Stimulated activated CD4-positive, alpha-beta T cell treated with anti-CD3 and anti-CD28 coated beads, Interleukin-4, amount 100 ng/mL, for 1 hour (primary cell): ENCODE measurements at places on chromosomes 2 and 18.

DNA sequence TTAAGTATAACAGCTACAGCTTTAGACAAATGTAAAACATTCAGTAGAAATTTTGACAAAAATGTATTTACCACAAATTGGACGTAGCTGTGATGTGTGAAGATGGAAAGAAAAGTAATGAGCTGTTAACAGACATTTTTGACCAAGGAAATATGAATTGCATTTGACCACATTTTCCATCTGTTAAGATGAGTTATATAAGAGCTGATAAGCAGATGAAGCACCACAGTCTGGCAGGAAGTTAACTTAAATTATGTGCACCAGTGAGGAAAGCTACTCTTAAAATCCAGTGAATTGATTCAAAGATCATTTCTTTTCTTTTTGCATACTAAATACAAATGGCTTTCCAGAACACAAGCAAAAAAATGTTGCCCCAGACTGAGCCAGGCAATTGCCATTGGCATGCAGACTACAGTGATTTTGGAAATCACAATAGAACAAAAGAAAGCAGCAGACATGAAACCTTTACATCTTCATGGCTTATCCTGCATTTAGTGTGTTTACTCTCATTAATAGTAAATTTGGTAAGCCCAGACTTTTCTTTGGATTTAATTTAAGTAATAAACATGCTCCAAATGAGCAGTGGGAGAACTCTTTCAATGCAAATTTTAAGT, 493.7 kb downstream of the TMX3 start:
- no peak for DNase-seq

GRCh38 chr2:112760149-112760548, 4.3 kb downstream of the CKAP2L start:
- no peak for DNase-seq

GRCh38 chr2:141863964-141864363, 266.9 kb downstream of the LRP1B start:
- no peak for DNase-seq

DNA sequence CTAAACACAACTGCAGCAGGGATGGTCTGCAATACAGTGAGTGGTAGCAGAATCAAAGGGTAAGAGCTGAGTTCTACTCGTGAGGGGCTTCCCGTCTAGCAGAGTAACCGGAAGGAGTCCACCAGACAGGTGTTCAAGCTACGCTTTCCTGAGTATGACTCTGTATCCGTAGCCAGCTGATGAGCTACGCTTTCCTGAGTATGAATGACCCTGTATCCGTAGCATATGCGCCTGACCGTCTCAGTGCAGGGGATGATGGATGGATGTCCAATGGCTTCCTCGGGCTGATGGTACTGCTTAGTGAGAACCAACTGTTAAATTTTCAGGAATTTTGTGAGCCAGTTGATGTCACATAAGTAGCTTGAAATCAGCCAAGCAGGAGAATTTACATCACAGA, 244.1 kb upstream of the MYT1L start:
- no peak for DNase-seq
